ENCODE measurements at places on chromosomes 7 and 10.

- DNase-seq, result no peak
Measured at GRCh38 chr7:28903730-28904577, 54.2 kb downstream of the TRIL start.

DNA sequence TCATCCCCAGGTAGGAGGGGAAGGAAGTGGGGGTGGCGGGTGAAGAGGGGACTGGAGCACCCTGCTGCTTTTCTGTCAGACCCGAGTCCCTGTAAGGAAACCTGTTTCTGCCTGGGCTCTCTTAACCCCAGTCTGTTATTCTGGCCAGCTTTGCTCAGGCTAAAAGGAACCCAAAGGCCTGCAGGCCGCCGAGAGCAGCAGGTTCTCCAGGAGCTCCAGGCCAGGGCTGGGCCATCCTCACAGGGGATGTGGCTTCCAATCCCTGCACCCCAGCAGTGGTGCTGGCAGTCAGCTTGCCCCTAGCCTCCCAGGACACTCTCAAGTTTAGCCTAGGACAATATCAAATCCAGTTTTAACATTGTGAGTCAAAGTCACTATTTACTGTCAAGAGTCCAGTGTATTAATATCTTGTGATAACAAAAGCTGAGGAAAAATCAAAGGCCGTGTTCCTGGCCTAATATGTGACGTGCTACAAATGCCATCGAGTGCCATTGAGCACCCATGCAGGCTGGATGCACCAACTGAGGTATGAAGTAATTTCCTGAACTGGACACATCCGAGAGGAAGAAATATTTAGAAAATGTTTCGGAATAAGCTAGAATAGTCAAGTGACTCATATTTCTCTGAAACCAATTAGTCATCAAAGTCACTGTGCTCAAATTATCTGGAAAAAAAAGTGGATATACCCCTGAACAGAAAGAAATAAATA, 7.0 kb downstream of the PKD1L1 start:
- peak; percentile 43 for DNase-seq

DNA sequence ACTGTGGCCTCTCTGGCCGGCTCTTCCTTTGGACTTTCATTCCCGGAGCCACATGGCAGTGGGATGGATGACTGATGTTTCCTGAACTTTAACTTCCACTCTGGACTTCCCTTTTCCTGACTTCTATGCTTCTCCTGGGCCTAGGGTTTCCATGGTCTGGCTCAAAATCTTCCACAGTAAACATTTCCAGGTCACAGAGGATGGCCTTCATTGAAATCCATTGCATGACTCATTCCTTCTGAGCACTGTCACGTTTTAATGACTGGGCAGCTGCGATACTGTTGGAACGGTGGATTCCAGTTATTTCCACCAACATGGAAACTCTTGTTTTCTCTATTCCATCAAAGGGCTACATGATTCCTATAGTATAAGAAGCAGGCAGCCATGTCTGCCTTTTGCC, 24.4 kb upstream of the ZNF273 start:
- DNase-seq, result no peak

- no peak for DNase-seq
Measured at GRCh38 chr7:36802459-36803135, 78.3 kb upstream of the AOAH start.

DNA sequence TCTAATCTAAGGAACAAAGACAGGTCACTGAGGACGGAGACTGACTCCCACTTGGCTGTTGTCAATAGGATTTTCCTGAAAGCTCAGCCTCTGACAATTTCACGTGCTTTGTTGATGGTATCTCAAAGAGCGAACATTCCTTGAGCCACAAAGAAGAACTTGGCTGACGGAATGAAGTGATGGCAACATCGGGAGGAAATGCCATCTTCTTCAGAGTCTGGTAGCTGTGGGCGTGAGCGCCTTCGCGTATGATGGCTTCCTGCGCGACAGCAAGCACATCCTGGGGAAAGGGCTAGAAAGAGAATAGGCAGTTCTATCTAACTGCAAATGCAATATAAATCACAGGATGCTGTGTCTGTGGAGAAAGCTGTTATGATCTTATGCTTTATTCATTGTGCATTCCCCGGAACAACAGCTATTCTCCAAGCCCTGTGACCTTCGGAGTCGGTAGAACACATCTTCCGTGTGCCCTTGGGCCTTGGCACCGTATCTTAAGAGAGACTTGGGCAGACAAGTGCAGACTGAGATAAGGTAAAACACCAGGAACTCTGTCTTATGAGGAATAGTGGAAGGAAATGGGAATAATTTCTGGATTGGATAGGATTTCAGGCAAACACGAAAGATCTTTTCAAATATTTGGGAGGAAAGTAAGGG, 19.6 kb upstream of the GTPBP4 start:
- no peak for DNase-seq

DNA sequence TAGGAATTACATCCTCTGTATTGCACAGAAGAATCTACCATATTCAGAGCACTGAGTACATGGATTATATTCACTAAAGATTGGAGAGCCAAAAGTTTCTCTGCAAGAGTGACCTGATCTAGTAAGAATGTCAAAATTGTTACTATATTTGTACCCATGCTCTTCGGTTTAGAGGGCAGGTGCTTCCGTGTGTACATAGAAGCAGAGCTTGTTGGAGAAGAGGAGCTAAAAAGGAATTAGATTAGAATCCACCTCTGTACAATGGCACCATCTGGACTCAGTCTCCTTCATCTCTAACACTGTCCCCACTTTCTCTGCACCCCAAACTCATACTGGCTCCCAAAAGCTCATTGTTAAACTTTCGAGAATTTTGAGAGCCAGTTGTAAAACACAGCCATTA, 8.3 kb downstream of the CALD1 start:
- no peak for DNase-seq
